ENCODE measurements at places on chromosomes 2 and 18.

DNA sequence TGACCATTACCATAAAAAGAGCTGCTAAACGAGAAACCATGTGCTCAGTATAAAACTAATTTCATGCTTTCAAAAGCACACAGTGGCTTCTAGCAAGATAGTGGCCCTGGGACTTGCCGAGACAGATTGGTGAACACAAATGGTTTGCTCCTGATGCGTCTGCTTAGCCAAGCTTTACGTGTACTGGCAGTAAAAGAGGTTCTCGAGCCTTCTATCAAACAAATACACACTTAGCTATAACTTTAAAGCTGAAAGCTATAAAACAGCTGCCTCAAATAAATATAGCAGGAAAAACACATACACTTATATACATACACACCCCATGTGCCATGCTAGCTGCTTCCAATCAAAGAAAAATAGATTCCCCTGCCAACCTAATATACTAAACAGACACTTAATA, 117.0 kb downstream of the ZNF385B start:
- no peak for DNase-seq

- DNase-seq, result peak; percentile 37
Measured at GRCh38 chr2:38533180-38533579, 69.5 kb downstream of the HNRNPLL start.

DNA sequence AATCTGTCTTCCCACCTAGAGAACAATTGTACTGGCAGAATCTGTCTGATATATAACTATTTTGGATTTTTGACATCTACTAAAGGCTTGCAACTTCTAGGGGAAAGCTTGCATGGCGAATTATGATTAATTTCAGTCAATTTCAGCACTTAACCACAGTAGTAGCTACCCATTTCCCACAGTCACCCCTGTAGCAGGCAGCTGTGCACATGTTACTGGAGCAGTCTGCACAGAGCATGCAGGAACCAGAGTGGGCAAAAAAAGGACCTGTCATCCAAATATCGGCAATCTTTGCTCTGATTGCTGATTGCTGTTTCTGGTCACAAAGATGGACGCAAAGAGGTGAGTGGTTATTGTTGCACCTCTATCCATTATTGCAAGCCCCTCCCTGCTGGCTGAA, 473.3 kb downstream of the SPAG16 start:
- no peak for DNase-seq

- DNase-seq, result no peak
Measured at GRCh38 chr18:32091325-32091723, 350 bp upstream of the RNF138 start.

GRCh38 chr2:210072493-210072892, 70.1 kb downstream of the RPE start:
- DNase-seq, result no peak

GRCh38 chr2:240983361-240983995, 14.9 kb upstream of the SNED1 start:
- peak; percentile 70 for DNase-seq

GRCh38 chr2:203797276-203797675, 70.3 kb upstream of the CTLA4 start:
- DNase-seq, result no peak

DNA sequence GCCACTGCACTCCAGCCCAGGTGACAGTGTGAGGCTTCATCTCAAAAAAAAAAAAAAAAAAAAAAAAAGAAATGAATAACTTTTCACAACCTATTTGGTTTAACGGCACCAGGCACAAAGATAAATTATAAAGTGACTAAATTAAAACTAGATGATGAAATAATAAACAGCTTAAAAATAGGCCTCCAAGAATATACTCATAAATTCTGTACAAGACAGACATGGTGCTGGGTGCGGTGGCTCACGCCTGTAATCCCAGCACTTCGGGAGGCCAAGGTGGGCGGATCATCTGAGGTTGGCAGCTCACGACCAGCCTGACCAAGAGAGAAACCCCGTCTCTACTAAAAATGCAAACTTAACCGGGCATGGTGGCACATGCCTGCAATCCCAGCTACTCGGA, 19.7 kb downstream of the USP34 start:
- DNase-seq, result no peak

DNA sequence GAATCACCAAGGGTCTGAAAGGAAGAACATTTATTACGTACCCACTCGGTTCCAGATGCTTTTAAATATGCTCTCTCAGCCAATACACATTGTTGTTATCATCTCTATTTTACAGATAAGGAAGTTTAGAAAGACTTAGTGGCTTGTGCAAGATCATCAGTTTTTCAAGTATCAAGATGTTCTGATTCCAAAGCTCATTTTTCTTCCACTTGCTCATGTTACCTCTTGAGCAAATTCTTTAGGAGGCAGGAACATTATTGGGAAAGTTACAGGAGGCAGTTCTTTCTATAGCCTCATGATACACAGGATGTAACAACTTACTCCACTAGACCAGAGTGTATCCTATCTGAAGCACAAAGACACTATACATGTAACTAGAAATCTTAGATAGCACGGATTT, 65.0 kb upstream of the MMADHC start:
- DNase-seq, result no peak

GRCh38 chr2:134621939-134622705, 96.7 kb downstream of the TMEM163 start:
- DNase-seq, result no peak

DNA sequence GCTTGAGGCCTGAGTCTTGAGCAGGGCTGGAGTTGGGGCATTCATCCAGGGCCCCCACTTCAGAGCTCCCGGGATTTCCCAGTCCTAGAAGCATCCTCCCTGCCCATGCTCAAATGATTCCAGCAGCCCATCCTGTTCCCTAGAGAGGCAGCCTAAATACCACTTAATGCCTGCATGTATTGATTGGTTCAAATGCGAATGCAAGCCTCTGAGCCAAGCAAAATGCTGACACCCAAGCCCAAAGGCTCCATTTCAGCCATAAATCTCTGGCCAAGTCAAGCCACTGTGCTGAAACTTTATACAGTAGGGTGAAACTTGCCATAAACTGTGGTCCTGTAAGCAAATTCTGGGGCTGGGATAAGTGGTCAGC, 279.8 kb downstream of the CLIP4 start:
- no peak for DNase-seq

GRCh38 chr2:240469740-240470139, 34.3 kb downstream of the GPC1 start:
- no peak for DNase-seq

GRCh38 chr2:189076572-189076971, 102.4 kb downstream of the COL3A1 start:
- DNase-seq, result no peak

GRCh38 chr2:143345887-143346787, 216.9 kb downstream of the ARHGAP15 start:
- no peak for DNase-seq

DNA sequence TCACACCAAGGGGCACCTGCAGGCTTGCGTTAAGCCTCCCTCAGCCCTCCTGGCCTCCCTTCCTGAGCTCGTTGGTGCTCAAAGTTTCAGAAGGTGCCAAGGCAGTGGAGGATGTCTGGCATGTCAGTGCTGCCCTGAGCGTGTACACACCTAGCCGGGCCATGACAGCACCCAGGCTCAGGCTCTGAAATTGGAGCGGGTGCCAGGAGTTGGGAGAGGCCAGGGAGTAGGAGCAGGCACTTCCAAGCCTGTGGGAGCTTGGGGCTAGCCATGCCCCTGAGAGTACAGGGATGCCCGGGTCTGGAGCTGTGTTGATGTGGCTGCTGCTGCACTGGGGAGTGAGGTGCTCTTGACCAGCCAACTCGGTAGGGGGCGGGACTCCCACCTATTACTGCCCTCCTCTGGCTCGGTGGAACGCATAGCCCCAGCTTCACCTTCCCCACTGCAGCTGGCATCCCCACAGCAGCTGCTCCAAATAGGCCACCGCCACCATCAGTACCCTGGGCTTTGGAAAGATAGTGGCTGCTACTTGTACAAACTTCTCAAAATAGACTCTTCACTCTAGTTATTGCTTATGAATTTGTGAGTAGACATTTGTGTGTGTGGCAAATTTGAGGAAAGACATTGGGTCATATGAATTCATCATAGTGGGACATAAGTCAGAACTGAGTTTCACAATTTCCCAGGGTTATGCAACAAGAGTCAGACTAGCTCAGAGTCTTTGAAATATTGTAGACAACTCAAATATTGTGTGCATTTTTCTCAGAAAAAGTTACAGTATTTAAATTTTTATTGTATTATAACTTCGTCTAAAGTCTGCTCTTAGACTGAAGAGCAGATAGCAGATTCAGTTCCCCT, 6.8 kb upstream of the PCARE start:
- no peak for DNase-seq

DNA sequence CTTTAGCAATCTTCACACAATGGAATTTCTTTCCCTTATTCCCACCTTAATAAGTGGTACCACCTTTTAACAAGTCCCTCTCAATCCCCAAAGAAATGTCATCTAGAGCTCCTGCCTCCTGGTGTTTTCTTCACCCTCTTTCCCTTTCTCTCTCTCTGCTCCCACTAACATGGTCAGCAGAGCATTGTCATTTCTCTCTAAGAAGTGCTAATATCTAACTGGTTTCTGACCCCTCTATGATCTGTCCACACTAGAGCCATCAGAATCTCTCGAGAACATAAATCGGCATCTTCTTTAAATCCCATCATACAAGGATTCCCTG, 161.2 kb upstream of the DTNA start:
- no peak for DNase-seq

DNA sequence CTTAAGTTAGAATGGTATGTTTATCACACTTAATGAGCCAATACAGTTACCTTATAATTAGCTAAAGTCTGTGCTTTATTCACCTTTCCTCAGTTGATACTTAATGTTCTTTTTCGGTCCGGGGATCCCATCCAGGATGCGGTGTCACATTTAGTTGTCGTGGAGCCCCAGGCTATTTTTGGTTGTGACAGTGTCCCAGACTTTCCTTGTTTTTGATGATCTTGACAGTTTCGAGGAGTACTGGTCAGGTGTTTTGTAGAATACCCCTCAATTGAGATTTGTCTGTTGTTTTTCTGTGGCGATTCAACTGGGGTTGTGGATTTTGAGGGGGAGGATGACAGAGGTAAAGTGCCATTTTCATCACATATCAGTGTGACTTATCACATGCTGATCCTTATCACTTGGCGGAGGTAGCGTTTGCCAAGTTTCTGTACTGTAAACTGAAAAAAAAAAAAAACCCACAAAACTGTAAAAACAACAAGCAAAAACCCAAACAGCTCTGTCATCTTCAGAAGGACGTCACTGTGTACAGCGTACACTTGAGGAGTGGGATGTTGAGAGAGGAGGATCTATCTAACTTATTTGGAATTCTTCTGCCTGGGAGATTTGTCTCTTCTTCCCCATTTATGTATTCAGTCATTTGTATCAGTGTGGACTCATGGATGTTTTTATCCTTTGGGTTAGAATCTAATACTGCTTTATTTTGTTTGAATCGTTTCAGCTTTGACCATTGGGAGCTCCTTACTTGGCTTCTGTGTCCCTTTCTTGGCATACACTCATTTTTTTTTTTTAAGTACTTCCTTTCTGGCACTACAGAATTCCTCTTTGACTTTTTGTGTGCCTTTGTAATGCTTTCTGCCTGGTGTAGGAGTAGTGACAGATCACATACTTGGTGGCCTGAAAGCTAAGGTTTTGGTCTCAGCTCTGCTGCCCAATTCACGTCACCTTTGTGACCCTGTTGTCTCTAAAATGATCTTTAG, 68.1 kb downstream of the FMNL2 start:
- no peak for DNase-seq

DNA sequence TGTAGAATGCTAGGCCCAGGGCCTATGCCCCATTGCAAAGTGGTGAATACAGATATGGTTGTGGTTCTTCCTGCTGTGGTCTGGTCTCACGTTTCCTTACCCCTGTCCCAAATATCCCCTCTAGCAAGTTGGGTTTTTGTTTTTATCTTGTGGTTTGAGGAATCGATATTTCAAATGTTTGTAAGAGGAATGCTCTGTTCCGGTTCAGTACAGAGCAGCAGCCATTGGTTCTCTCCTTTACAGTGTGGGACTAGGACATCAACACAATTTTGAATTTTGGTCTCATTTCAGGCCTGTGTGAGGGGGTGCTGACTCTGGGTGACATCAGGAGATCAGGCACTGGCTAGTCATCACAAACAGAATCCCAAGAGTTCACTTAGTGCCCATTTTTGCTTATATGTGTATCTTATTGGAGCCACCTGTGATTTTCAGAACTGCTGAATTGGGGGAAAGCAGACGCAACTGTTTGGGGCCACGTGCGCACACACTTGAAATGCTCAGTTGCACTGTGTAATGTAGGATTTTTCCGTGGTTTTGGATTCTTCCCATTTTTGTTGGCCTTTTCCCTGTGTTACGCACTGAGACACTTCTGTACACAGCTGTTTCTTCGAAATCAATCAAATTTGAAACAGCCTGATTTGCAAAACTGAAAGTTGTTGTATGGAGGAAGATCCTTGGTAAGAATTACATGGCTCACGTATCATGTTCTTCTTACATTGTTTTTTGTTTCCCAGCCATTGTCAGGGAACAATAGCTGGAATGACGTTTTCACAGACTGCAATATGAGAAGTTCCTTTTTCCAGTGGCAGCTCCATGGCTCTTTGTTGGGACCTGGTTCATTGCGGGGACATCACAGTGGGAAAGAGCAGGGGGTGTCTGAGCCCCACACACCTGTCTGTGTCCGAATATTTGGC, 8.6 kb downstream of the SH3BP4 start:
- DNase-seq, result no peak

DNA sequence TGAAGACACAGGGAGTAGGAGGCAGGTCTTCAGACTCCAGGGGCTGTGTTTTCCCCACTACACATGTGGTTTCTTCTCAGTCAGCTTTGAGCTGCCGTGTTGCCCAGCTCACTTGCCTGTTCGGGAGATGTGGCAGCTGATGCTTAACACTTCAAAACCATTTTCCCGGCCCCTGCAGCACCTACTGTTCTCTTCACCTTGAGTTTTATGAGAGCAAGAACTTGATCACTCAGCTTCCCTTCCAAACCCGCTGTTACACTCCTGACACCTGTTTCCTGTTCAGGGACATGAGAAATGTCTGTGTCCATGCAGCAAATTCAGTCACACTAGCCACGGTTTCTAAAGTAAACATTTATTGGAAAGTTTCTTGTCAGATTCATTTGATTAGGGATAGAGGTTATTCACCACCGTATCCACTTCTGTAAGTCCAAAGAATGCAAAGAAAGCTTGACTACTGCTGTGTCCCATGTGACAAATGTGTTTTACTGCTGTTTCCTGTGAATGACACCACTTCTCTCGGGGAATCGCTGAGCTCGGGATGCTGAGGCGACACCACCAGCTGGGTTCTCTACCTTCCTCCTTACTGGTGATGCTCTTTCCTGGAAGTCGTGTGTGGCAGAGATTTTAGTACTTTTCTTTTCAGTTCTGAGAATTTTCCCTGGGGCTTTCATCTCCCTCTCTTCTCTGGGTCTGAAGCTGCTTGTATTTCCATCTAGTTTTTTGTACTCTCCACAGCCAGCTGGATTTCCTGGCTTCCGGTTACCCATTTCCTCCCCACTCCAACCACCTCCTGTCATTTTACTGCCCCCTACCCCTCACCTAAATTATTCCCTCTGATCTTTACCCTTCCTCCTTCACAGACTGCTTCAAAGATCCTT, 91.7 kb downstream of the KLF7 start:
- DNase-seq, result no peak

- DNase-seq, result no peak
Measured at GRCh38 chr18:31669541-31669940, 14.8 kb downstream of the B4GALT6 start.

Data from thyroid gland (tissue), 4 donors.